Temporal lobe (tissue), 4 donors: ENCODE measurements at places on chromosomes 13 and 19. TPM values are rescaled to one million over a fixed set of nuclear protein-coding genes. Genes with fewer than 3 reads are reported as not detected.

CEACAM7 gene
- total RNA-seq: not detected

FOXO1 gene
- total RNA-seq: 7.1 TPM

TNNT1 gene
- total RNA-seq: 0.49 TPM

ZC3H4 gene
- 14.0 TPM for total RNA-seq

DACT3 gene
- 14.5 TPM for total RNA-seq

GSX1 gene
- under 0.01 TPM for total RNA-seq

EDNRB gene
- total RNA-seq: 18.4 TPM
